DND-41 (cell line): ENCODE measurements at places on chromosomes 5 and 9.

DNA sequence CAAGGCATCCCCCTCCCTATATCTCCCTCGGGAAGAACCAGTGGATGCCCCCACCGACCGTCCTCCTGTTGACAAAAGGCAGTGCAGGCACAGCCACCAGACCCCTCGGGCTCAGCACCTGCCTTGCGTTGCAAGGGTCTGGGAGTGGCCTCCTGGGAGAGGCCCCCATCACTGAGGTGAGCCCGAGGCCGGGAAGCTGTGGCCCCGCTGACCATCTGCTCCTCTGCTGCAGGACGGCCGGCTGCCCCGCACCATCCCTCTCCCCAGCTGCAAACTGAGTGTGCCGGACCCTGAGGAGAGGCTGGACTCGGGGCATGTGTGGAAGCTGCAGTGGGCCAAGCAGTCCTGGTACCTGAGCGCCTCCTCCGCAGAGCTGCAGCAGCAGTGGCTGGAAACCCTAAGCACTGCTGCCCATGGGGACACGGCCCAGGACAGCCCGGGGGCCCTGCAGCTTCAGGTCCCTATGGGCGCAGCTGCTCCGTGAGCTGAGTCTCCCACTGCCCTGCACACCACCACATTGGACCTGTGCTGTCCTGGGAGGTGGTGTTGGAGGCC, 23.3 kb upstream of the SUSD3 start:
- no peak for DNase-seq

DNA sequence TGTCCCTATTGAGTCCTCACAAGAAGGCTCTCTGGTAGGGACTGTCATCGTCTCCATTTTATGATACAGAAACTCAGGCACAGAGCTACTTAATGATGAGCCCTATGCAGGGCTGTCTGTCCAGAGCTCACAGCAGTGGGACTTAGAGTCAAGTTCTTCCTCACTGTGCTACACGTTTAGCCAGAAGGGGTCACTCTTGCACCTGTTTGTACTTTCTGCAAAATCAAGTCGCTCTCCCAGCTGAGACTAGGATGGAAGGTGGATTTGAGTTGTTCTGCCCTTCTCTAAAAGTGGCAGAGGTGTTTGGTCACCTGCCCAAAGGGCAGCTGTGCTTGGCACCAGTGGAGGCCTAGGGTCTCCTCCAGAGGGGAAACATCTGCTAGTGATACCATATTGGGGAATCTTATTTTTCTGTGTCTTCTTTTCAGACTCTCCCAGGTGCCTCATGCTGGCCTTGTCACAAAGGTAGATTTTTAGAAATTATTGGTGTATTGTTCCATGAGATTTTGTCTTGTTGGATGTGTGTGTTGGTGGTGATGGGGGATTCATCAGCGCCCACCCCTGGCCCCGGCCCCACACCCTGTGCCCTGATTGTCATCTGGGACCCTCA, 104.2 kb downstream of the PPARGC1B start:
- DNase-seq, result peak; percentile 51

- no peak for DNase-seq
Measured at GRCh38 chr9:128056887-128057723, 10.0 kb downstream of the NAIF1 start.

GRCh38 chr5:172583931-172584511, 57.0 kb upstream of the NEURL1B start:
- no peak for DNase-seq

DNA sequence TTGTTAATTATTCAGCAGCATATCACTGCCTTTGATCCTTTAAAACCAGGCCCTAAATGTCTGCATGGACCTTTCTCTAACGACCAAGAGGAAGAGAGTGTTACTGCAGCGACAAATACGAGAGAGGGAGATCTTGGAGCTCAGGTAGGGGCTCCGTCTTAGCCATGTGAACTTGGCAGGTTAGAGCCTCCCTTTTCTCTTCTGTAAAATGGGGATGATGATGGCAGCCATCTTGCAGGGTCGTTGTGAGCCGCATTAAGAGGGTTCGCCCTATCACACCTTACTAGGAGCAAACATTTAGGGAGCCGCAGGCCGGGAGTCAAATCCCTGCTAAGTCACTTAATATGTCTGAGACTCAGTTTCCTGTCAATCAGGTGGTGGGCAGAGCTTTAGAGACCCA, 1.6 kb downstream of the ENG start:
- DNase-seq, result no peak

DNA sequence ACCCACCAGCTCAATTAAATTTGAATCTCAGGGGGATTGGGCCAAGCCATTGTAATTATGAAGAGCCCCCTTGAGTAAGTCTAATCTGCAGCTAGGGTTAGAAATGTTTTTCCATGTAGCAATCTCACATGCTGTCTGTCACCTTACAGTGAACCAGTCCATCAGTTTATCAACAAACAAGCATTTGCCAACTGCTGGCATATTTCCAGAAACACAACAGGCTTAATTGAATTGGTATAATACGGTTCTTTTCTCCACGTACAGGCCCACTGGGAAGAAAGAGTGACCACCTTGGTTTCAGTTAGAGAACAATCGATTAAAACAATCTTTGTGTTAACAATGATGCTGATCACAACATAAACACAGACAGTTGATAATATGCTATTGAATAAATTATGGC, 67.4 kb downstream of the NSUN2 start:
- DNase-seq, result no peak

GRCh38 chr9:113593682-113594281, 130.3 kb downstream of the RGS3 start:
- DNase-seq, result no peak
